ENCODE measurements at places on chromosomes 1 and 21.

DNA sequence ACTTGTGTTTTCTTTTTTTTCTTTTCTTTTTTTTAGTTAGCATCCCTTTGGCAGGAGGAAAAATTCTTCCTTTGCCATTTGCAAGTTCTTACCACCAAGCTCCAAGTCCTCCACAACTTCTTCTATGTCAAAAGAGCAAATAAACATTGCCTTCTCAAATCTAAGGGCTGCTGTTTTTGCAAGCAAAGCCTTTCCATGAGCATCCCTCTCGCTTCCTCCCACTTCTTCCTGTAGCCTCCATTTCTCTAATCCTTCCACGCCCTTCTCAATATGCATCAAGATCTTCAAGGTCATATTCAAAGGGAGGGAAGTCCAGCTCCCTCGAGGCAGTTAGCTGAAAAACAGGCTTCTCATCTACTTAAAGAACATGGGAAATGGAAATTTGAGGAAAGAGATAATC is 147.1 kb downstream of the ADSS2 start:
- DNase-seq = no peak

- DNase-seq = peak; percentile 16
Measured at GRCh38 chr1:228062085-228062791, 20.3 kb upstream of the ARF1 start.

- DNase-seq = no peak
Measured at GRCh38 chr1:4745560-4745959, 91.2 kb downstream of the AJAP1 start.

- DNase-seq = no peak
Measured at GRCh38 chr1:192969091-192969490, 90.1 kb downstream of the UCHL5 start.
